GM23248 (cell line): ENCODE measurements at places on chromosomes 2 and 18. TPM values are rescaled to one million over a fixed set of nuclear protein-coding genes. Genes with fewer than 3 reads are reported as not detected.
A peak's percentile ranks its signal among the peaks of the same experiment; 100 is the strongest.

- H3K36me3 ChIP-seq: no peaks in the 10 kb centered on the region
- no peak for DNase-seq
- H3K4me3 ChIP-seq: no peak overlapping the region
- H3K27me3 ChIP-seq: no peaks in the 10 kb centered on the region
- H3K4me1 ChIP-seq: no peaks in the 10 kb centered on the region
Observed at GRCh38 chr18:34299828-34300227, 75.1 kb upstream of the NOL4 start.

The RFX8 gene
- total RNA-seq: 5.1 and 6.4 TPM in 2 replicates

DNA sequence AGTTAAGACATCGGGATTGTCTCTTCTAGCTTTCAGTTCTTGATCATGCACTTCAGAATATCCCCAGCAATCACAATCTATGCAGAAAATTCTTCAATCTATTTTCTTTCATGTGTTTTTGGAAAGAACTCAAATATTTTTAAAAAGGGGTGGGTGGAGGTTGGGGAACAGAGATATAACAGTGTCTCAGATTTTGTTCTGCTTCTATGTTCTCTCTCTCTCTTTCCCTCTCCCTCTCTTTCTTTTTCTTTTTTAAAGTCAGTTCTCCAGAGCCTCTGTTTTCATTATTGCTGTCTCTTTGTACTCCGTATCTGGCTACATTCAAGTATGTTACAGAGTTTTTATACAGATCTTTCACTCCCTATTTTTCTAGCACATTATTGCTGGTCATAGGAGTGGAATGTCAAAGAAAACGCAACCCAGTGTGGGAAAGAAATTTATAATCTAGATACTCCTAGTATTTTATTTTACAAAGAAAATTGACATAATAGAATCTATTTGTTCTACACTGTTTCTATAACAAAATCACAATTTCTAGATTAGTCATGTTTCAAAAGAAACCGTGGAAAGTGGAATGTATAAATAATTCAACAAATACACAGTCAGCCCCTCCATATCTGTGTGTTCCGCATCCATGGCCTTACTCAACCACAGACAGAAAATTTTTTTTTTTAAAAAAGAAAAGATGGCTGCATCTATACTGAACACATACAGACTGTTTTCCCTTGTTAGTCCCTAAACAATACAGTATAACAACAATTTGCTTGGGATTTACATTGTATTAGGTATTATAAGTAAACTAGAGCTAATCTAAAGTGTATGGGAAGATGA lies 11.2 kb upstream of the NEMP2 start:
- H3K36me3 ChIP-seq: no peaks in the 10 kb centered on the region
- DNase-seq: no peak
- no peak overlapping the region for H3K27ac ChIP-seq
- no peaks in the 10 kb centered on the region for H3K27me3 ChIP-seq
- H3K4me1 ChIP-seq: no peaks in the 10 kb centered on the region
- no peak overlapping the region for H3K4me3 ChIP-seq

DNA sequence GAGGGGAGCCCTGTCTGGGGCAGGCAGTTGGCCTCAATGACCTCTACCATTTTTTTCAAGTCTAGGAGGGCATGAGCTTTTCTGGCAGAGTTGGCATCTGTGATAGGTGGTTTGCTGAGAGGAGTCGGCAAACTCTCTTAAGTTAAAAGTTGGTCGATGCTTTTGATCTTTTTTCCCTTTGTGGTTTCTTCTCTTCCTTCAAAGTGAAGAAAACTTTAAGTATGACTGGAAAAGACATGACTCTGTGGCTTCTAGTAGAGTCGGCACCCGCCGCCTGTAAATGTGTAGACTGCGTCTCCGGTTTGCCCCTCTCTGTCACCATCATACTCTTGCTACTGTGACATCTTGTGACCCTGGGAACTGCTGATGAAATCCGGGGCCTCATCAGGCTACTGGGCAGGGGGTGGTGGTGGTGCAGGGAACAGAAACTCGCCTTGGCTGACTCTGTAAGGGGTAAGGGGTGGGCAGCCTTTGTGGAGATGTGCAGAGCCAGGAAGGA lies 21.1 kb downstream of the INPP5D start:
- no peak overlapping the region for H3K27ac ChIP-seq
- H3K4me3 ChIP-seq: no peak overlapping the region
- H3K27me3 ChIP-seq: peaks cover 45% of the 10 kb centered on the region

DNA sequence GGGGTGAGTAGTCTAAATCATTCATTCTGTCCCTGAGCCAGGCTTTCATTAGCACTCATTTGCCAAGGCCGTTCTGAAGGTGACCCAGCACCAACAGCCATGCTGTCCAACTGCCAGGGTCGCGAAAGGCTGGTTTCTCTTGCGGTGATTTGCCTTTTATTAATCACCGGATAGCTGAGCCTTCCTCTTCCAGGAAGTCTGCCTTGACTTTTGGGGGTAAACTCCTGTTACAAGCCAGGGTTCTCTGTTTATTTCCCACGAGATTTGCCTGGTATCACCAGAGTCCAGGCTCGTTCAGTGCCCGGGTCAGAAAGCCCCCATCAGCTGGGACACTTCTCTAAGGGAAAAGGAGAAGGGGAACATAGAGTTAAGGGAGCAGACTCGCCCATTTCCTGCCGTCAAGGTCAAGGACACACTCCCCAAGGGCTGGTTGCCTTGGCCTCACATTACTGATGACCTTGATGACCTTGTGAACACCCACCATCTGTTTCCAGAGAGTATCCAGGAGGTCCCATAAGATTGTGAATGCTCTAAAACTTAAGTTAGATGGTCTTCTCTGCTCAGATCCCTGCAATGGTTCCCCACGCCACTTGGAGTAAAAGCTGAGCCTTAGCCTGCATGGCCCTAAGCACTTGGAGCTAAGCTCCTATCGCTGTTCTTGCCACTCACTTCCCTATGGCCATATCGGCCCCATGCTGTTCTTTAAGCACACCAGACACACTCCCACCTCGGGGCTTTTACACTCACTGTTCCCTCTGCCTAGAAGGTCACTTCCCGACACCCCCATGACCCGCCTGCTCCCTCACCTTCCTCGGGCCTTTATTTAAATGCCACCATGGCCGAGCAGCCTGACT lies 118.0 kb upstream of the STPG4 start:
- H3K27ac ChIP-seq: no peak overlapping the region
- H3K27me3 ChIP-seq: no peaks in the 10 kb centered on the region
- no peak for DNase-seq
- peak overlapping the region; percentile 42; the same call in 1 of the 2 replicates for H3K4me3 ChIP-seq
- H3K36me3 ChIP-seq: no peaks in the 10 kb centered on the region

DNA sequence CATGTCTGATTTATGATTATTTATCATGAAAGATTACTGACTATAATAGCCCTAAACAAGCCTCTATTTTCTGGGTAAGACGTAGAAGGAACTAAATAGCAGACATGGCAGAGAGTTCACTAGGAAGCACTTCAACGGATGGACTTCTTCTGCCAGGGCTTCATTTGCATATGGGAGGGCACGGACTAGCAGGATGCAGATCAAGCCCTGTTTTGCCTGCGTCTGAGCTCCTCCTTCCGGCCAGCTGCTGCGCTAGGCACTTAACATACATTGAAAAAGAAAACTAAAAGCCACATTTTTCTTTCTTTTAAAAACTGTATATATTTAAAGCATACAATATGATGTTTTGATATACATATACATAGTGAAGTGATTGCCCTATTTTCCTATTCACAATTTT lies 340.0 kb upstream of the MEX3C start:
- no peaks in the 10 kb centered on the region for H3K27me3 ChIP-seq
- H3K36me3 ChIP-seq: no peaks in the 10 kb centered on the region
- H3K27ac ChIP-seq: no peak overlapping the region

DNA sequence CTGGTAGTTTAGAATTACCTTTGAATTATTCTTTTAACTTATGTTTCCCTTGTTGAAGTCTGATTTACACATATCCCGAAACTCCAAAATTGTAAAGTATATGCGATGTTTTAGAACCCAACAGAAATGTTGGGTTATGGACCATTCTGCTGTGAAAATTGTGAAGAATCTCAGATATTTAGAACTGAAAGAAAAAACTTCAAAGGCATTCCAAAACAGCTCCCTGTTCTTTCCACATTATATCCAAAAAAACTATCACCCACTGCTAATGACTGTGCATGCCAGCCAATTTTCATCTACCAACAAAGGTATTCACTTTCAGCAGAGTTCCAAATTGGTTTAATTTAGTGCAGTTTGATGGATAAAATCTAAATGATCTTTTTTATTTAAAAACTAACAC lies 21.5 kb upstream of the PDE1A start:
- no peaks in the 10 kb centered on the region for H3K27me3 ChIP-seq
- no peak for DNase-seq
- no peaks in the 10 kb centered on the region for H3K36me3 ChIP-seq
- peaks cover 35% of the 10 kb centered on the region for H3K4me1 ChIP-seq

GRCh38 chr2:48728840-48729239 lies 26.7 kb downstream of the LHCGR start:
- DNase-seq: no peak
- no peak overlapping the region for H3K4me3 ChIP-seq
- no peaks in the 10 kb centered on the region for H3K27me3 ChIP-seq
- H3K27ac ChIP-seq: no peak overlapping the region
- no peaks in the 10 kb centered on the region for H3K36me3 ChIP-seq

- no peak overlapping the region for H3K4me3 ChIP-seq
- H3K36me3 ChIP-seq: no peaks in the 10 kb centered on the region
- DNase-seq: peak; percentile 11
Observed at GRCh38 chr2:206805887-206806607, 40.6 kb downstream of the FASTKD2 start.

DNA sequence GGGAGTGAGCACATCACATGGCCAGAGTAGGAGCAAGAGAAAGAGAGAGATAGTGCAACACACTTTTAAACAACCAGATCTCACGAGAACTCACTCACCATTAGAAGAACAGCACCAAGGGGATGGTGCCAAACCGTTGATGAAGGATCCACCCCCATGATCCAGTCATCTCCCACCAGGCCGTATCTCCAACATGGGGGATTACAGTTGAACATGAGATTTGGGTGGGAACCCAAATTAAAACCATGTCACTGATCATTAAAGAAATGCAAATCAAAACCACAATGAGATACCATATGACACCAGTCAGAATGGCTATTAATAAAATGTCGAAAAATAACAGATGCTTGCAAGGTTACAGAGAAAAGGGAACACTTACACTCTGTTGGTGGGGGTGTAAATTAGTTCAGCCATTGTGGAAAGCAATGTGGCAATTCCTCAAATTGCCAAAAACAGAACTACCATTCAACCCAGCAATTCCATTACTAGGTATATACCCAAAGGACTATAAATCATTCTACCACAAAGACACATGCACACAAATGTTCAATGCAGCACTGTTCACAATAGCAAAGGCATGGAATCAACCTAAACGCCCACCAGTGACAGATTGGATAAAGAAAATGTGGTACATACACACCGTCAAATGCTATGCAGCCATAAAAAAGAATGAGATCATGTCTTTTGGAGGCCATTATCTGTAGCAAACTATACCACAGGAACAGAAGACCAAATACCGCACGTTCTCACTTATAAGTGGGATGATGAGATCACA lies 137.1 kb downstream of the COL6A3 start:
- H3K4me1 ChIP-seq: peaks cover 48% of the 10 kb centered on the region
- DNase-seq: peak; percentile 12
- H3K27ac ChIP-seq: peak overlapping the region; percentile 98
- no peaks in the 10 kb centered on the region for H3K27me3 ChIP-seq

The LRRC30 gene
- not detected in 2 replicates for total RNA-seq

The POTEJ gene
- not detected in 2 replicates for total RNA-seq

The CNTNAP5 gene
- total RNA-seq: not detected in 2 replicates

DNA sequence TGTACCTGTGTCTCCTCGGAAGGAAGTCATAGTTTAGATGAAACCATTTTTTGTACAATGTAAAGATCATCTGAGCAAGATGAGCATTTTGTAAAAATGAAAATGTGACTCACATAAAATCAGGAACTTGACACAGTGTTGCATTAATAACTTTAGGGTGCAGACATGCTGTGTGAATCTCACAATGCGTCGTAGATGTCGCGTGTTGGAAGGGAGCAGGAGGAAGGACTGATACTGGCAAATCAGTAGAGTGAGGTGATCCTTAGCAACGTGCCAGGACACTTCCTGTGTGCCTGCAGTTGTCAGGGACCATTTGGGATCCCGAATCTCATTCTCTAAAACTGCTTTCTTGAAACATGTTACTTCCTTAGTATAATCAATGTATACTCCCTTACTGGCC lies 103.1 kb downstream of the SH3BP4 start:
- H3K36me3 ChIP-seq: peaks cover 44% of the 10 kb centered on the region
- peaks cover 20% of the 10 kb centered on the region for H3K4me1 ChIP-seq
- H3K4me3 ChIP-seq: no peak overlapping the region
- H3K27me3 ChIP-seq: no peaks in the 10 kb centered on the region
- no peak overlapping the region for H3K27ac ChIP-seq

The RTKN gene
- 13.5 and 17.5 TPM in 2 replicates for total RNA-seq

GRCh38 chr18:63099848-63100629 lies 219.5 kb downstream of the BCL2 start:
- DNase-seq: no peak
- H3K27me3 ChIP-seq: peaks cover 28% of the 10 kb centered on the region
- H3K36me3 ChIP-seq: no peaks in the 10 kb centered on the region
- H3K4me3 ChIP-seq: no peak overlapping the region
- no peak overlapping the region for H3K27ac ChIP-seq

The KCNK3 gene
- total RNA-seq: not detected in 2 replicates

The MARCHF4 gene
- total RNA-seq: 10.6 and 14.5 TPM in 2 replicates

The MYO7B gene
- total RNA-seq: under 0.01 TPM in 1 of 2 replicates, not detected in the other

DNA sequence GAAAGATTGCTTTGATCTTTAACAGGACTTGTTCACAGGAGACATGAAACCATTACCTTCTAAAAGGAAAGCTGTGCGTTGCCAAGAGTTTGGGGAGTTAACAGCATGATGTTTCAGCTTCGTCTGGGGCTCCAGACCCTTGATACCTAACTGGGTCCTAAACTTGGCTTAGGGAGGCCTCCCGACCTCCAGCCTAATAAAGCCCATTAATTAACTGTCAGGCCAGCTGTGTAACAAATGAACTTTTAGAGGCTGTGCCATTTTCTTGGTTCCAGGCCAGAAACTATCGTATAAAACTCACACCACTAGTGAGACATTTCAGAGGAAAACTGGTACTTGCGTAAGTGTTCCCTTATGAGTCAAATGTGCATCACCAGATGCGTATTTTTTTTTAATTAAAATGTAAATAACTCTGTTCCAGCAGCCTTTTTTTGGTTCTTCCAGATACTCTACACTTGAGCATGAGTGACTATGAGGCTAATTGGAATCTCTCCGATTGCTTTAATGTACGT lies 236.5 kb downstream of the BCL2 start:
- DNase-seq: peak; percentile 77
- no peak overlapping the region for H3K4me3 ChIP-seq
